ENCODE measurements at places on chromosomes 13 and 19.

DNA sequence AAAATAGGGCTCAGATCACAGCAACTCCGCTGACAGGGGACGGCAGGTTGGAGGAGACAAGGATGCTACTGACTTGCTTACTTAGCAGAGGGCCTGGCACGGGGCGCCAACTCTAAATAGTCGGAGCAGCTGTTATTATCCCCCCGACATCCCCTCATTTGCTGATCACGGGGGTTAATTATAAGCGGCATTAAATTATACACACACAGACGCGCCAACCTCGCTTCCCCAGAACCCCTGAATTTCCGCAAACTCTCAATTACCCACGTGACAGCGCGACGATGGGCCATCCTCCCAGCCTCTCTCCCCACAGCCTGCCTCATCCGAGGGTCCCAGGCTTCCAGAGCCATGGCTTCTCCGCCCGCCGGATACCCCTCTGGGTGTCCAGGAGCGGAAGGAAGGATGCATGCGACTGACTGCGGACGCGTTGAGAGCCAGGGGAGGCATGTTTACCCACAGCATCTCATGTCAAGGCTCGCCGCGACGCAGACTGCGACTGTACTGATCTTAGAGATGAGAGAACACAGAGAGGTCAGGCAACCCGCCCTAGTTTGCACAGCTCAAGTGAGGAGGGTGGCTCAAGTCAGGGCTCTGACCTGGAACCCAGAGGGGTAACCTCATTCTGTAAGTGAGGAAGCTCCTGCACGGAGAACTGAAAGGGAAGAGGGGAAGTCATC lies 5.7 kb downstream of the PTPRS start:
- DNase-seq: no peak

GRCh38 chr13:62524061-62524460 lies 1108.4 kb upstream of the PCDH20 start:
- no peak for DNase-seq

DNA sequence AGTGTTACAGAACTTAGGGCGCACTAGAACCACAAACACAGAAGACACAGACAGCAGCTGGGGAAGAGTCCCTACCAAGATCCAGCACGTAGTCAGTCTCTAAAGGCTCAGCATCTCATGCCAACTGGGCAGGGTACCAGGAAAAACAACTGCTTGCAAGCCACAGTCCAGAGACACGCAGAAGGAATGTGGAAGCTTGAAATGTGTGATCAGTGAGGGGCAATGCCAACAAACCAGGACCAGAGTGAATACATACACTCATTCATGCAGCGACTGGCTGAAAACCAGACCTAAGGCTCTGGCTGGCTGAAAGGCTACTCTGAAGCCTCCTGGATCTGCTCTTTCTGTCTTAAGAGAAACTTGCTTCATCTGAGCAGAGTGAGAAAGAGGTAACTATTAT lies 1484.8 kb downstream of the EFNB2 start:
- no peak for DNase-seq

DNA sequence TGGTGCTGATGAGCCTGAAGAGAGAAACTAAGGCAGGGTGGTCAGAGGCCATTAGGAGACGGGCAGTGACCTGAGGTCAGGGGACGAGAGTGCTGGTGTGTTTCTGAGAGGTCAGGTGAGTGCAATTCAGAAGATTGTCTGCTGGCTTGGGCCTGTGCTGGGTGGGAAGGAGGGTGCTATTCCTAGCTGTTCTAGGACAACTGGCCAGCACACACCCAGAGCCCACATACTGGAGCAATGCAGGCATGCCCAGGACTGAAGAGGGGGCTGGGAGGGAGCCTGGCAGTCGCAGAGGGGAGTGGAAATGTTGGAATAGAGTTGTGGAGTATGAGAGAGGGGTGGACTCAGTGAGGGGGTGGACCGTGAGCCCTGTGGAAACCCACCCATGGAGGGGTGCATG lies 16.5 kb downstream of the ARHGEF7 start:
- DNase-seq: no peak

- DNase-seq: no peak
These were observed 760.4 kb upstream of the PCDH20 start for GRCh38 chr13:62176051-62176450.

DNA sequence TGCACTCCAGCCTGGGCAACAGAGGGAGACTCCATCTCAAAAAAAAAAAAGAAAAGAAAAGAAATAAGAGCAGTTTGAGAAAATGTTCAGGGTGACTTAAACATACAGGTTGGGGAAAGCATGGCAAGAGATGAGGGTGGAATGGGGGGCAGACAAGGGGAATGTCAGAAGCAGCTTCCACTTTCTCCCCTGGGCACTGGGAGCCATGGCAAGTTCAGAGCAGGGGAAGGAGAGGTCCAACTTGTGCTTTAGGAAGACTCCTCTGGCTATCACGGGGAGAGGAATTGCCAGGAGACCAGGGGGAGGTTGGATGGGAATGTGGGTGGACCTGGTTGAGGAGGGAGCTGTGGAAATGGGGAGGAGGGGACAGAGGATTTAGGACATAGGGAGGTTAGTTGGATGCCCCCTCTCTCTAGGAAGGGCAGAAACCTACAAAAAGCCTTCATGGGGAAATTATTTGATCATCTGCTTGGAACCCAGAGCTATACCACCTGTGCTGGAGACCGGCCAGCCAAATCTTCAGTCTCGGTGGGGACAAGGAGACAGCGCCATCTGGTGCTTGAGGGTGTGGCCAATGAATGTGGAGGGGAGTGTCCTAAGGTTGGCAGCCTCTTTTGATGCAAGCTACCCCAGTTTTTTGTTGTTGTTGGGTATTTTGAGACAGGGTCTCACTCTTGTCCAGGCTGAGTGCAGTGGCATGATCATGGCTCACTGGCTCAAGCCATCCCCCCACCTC lies 7.3 kb upstream of the STRN4 start:
- DNase-seq: peak; percentile 38

DNA sequence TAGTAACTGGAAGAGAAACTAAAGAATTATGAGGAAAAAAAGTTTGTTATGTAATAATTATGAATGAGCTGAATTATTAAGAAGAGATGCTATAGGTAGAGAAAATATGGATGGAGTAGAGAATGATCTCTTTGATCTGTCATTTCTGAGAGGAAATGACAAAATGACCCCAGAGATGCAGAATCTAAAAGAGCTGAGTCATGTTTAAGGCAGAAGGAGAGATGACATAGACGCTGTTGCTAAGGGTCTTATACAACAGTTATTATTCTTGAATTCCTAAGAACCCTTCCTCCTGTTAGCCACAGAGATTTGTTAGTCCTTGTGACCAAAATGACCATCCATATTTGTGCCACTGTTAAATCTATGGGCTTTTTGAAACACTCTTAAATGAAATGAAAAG lies 58.3 kb upstream of the FREM2 start:
- no peak for DNase-seq

GRCh38 chr19:58346961-58347929 lies 6.0 kb downstream of the A1BG start:
- peak; percentile 45 for DNase-seq

GRCh38 chr19:40806423-40807146 lies 7.6 kb downstream of the EGLN2 start:
- peak; percentile 52 for DNase-seq

DNA sequence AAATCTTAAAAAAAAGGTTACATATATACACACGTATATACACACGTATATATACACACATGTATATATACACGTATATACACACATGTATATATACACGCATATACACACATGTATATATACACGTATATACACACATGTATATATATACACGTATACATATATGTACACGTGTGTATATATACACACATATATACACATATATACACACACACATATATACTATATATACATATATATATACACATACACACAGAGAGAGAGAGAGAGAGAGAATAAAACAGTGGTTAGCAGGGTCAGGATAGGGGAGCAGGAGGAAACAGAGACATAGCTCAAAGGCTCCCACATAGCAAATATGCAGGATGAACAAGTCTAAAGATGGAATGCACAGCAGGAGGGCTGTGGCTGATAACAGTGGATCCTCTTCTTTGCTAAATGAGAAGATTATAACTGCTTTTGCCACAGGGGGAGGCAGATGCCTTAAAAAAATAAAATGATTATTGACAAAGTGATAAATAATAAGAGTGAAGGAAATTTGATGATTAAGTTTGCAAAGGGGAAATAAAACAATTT lies 714.5 kb downstream of the UQCRFS1 start:
- DNase-seq: no peak

DNA sequence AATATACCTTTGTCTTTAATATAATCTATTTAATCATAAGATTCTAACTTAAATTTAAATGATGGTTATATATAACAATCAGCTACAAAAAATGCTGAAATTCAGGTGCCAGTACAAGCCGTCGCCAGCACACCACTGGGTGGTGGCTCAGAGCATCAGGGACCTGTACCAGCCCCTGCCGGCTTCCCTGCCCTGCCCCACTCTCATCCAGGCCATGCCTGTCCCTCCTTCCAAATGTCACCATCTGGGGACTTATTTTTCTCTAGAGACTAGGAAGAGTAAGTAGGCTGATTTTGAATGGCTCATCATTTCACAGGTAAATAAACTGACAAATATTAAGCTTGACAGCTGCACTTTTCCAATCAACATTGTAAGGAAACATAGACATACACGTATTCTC lies 1.6 kb downstream of the METTL21C start:
- no peak for DNase-seq

DNA sequence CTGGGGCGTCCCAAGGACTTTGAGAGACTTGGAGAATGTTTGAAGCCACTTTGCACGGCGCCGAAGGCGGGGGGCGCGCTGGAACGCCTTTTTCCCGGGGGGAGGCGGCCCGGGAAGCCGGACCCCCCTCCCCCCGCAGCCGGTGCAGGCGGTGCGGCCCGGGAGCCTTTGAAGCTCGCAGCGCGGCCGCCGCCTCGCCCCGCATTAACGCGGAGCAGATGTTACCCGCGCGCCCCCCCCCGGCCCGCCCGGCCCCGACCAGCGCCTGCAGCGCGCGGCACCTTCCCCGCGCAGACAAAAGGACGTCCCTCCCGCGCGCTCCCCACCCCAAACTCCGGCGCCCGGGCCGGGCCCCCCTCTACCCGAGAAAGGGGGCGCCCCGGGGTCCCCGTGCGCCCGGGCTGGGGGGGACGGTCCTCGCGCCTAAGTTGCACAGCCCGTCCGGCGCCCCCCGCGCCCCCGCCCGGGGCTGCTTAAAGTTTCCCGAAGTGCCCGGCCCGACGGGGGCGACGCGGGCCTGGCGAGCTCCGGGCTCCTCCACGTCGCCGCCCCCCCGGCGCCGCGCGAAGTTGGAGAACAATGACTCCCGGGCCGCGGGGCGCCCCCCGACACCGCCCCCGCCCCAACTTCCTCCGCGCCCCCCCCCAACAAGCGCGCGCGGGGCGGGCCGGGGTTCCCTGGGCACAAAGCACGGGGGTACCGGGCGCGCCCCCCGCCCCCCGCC lies 685 bp downstream of the TCF3 start:
- peak; percentile 24 for DNase-seq

GRCh38 chr19:54682306-54682856 lies 19.6 kb downstream of the LILRB4 start:
- no peak for DNase-seq

DNA sequence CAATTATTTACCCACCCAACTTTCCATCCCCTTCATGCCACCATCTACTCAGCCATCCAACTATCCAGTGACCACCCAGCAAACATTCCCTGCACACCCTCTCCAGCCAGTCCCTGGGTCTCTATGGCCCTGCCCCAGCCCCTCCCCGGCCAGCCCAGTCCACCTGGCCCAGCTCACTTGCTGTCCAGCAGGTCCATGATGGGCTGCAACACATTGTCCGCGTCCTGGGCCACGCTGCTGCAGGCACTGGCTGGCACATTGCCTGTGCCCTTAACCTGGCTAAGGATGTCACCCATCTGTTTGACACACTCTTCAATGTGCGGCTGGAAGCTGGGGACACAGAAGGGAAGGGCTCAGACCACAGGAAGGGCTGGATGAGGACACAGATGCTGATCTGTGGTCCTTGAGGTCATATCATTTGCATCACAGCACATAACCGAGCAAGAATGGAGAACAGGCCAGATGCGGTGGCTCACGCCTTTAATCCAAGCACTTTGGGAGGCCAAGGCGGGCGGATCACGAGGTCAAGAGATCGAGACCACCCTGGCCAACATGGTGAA lies 61.6 kb downstream of the UNC13A start:
- DNase-seq: no peak

- DNase-seq: no peak
These were observed 286.3 kb downstream of the TBC1D4 start for GRCh38 chr13:75195495-75196146.

DNA sequence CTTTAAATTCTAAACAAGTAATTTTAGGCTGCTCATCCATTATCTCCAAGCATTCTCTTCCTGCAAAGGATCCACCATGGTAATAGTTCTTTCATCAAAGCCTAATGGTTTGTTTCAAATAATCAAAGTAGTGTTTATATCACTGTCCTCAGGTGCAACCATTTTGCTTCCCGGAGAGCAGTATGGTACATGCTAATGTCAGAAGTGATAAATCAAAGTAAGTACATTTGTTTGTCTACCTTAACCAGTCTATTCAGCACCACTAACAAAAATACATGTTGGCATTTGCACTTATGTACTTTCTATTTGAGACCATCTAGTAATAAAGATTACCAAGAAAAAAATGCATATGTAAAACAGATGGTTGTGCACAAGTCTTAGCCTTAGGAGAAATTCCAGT lies 37.5 kb downstream of the DACH1 start:
- no peak for DNase-seq

- DNase-seq: peak; percentile 51
These were observed 823 bp downstream of the TLE5 start for GRCh38 chr19:3061182-3062161.

GRCh38 chr19:3233831-3234230 lies 9.4 kb downstream of the CELF5 start:
- no peak for DNase-seq

DNA sequence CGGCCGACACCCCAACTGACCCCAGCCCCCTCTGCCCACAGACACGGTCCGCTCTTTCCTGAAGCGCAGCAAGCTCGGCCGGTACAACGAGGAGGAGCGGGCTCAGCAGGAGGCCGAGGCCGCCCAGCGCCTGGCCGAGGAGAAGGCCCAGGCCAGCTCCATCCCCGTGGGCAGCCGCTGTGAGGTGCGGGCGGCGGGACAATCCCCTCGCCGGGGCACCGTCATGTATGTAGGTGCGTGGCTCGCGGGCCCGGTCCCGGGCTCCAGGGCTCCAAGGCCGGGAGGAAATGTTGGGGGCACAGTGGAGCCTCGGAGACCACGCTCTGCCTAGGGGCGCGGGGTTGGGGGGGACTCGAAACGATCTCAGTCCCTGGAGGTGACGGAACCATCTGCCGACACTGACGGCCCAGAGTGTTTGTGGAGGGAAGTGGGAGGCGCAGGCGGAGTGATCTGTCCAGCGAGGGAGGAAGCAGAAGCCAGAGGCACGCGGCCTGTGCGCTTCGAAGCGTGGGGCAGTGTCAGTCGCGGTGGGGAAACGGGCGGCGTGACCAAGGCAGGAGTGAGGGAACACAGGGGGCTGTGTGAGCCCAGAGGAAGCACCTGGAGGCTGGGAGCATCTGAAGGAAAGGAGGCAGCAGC lies 6.3 kb downstream of the TBCB start:
- DNase-seq: no peak

DNA sequence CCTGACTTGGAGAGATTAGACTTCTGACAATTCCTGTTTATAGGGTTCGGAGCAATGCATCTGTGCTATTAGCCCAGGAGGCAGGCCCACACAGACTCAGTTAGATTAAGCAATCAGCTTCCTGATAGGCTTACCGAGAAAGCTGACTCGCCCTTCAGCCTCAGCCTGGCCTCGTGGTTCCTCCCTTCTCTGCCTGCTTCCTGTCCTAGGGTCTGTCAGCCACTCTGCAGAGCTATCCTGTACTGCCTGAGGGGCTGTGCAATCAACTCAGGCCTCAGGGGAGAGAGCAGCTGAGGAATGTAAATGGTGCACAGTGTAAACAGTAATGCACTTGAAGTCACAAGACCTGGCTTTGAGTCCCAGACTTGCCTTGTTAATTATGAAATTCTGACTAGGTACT lies 30.7 kb downstream of the HTR2A start:
- no peak for DNase-seq
